ENCODE measurements at places on chromosomes 7 and 10.
A peak's percentile ranks its signal among the peaks of the same experiment; 100 is the strongest.

GRCh38 chr10:88979153-88979562 is 11.4 kb upstream of the FAS start:
- DNase-seq: no peak

DNA sequence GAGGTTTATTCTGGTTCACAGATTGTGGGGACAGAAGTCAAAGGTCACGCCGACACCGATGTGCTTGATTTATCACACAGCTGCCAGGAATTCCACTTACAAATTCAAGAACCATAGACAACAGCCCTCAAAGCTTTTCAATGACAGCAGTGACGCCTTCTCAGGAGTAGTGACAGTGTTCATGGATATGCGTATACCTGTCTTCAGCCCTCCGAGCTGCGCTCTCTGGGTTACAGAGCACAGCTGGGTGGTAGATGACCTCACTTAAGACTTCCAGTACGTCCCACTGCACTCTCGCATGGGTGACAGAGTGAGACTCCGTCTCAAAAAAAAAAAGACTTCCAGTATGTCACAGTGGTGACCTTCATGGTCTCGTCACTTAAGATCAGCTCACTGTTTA is 108.5 kb downstream of the TCERG1L start:
- no peak for DNase-seq

DNA sequence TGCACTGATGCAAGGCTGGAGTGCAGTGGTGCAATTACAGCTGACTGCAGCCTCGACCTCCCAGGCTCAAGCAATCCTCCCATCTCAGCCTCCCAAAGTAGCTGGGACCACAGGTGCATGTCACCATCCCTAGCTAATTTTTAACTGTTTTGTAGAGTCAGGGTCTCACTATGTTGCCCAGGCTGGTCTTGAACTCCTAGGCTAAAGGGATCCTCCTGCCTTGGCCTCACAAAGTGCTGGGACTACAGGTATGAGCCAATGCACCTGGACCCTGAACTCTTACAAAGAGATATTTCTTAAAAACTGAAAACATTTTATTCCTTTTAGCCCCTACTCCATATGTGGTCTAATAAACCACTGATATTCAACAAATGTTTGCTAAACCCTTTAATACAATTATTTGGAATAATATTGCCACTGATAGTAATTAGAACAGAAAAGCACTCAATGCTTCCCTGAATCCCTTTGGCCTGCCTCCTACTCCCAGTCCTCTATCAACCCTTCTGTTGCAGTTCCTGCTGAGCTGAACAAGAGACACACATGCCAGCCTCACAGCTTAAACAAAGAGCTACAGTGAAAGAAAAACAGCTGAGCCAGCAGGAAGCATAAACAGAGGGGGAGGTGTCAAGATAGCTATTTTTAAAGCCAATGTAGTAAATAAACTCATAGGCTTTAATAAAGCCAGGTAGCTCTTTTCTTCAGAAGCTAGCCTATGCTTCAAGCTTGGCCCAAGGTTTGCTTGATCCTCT is 7.0 kb upstream of the GNAI1 start:
- peak; percentile 37 for DNase-seq

DNA sequence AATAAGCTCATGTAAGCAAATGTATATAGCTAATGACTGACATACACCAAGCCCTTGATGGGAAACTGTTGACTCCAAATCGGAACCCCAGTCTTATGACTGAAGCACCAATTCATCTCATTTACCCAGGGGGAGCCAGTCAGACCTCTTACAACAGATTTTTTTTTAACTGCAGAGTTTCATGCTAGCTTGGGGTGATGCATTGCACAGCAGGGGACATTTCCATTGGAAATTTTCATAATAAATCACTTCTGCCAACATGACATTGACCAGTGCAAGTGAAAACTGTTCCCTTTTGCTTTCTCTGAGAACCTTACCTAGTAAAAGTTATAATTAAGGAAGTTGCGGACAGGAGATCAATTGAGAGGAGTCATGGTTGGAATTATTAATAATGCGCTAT is 137.0 kb upstream of the VWC2 start:
- no peak for DNase-seq

DNA sequence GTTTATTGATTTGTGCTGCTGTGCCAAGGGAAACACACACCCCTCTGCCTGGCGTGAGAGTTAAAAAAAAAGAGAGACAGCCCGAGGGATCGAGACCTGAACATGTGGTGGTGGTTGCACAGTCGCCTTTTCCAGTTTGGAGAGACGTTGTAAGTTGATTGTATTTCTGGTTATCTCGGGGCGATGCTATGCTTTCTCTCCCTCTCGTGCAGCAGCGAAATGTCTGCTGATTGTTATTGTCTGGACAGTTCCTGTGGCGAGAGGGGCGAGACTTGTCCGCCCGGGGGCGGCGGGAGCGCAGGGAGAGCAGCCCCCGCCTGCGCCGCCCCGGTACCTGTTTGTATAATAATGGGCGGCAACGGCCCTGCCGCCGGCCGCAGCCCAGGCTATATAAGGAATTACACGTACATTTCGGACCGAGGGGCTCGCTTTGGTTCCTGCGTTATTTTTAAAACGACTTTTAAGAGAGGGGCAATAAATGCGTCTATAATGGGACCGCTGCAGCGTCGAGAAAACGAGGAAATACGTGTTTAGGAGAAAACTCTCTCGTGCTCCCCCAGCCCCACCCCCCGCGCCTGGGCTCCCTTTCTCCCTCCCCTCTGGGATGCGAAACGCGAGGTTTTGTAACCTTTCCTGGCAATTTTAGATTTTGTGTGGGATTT is 1.7 kb downstream of the ZEB1 start:
- peak; percentile 43 for DNase-seq

DNA sequence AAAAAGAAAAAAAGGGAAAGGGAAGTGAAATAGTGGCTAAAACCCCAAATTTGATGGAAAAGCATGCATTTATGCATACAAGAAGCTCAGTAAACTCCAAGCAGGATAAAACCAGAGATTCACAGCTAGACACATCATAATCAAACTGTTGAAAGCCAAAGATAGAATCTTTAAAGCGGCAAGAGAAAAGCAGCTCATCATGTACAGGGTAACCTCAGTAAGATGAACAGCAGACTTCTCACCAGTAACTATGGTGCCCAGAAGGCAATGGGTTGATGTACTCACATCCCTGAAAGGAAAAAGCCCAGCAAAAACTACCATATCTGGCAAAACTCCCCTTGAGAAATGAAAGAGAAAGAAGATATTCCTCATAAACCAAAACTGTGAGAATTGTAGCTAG is 60.4 kb downstream of the TPST1 start:
- no peak for DNase-seq

- no peak for DNase-seq
Observed at GRCh38 chr10:124040451-124041188, 52.8 kb downstream of the CHST15 start.

DNA sequence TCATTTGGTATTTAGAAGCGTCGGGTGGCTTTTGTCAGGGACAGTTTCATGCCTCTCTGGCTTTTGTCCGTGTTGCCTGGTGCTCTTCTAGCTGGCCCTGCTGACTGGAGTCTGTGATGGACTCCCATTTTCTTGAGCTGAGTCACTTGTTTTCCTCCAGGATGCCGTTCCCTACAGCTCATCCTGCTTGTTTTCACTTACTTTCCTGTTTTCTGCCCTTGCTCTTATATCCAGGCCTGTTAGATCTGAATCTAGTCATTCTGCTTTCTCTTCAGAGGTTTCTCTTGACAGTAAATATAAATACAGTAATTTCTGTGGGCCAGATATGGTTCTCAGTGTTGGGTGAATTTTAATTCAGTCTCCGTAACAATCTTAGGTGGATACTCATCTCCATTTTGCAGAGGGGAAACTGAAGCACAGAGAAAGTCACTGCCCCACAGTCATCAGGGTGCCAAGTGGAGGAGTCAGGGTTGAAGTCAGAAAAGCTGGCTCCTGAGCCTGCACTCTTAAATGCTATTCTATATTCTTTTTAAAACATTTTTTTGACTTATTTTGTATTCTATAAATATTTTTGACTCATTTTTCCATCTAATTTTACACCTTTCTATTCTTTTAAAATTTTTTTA is 85.4 kb downstream of the CCNY start:
- DNase-seq: peak; percentile 54

DNA sequence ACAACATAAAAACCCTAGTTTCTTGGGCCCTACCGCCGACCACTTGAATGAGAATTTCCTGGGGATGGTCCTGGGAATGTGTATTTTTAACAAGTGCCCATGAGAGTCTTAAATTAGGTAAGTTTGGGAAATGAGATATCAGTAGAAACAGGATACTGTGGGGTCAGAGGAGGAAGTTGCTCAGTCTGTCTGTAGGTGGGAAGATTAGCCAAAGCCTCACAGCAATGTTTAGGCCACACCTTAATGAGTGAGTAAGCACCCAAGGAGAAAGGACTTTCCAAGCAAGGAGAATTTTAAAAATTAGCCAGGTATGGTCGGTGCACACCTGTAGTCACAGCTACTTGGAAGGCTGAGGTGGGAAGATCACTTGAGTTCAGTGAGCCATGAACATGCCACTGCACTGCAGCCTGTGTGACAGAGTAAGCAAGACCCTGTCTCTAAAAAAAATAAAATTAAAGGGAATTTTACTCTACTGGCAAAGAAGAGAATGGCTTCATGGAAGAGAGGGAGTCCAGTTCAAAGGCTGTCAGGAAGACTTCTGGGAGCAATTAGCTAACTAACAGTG is 31.9 kb downstream of the PAPSS2 start:
- DNase-seq: no peak

- DNase-seq: no peak
Observed at GRCh38 chr10:114374053-114374791, 30.1 kb downstream of the AFAP1L2 start.

DNA sequence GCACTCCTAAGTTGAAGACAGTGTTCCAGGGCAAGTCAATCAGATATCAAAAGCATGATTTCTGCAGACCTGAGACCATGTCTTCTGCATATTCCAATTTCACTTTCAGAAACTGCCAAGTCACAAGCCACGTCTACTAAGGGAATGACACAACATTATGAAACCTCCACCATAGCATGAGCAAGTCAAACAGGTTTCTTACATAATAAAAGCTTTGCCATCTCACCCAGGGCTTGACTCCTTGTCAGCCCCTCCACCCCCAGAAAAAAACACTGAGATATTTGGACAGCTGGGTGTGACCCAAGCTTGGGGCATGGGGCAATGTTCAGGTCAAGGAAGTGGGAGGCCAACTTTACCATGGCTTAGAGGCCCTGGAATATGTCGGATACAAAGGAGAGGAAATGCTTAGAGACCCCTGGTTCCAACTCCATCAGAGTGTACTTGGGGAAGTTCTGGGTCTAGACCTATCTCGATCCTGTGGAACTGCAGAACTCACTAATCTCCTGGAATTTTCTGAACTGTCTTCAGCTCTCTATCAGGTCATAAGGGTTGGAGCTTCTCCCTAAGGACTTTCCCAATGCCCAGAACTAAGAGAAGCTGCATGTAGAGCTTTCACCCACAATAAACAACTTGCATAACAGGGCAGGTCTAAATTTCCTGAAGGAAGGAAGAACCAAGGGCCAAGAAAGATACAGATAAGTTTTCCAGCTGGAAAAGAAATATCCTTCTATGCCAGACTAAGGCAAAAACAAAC is 80.6 kb upstream of the NAMPT start:
- no peak for DNase-seq

DNA sequence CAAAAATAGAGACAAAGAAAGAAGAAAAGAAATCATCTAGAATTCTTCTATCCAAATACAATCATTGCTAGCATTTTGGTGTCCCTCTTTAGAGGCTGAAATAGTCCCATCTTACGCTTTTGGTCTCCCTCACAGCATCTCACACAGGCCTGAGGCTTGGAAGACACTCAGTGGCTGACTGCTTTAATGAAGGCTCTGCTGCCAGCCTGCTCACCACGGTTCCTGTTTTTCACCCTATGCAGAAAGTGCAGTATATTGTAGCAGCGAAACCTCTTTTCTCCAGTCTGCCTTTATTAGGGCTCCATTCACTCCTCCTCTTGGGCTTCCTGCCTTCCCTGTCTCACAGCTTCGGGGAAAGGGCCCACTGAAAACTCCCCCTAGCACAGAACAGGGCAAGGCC is 102.2 kb downstream of the JCAD start:
- DNase-seq: no peak

- no peak for DNase-seq
Observed at GRCh38 chr7:50332241-50333165, 28.0 kb downstream of the IKZF1 start.

- DNase-seq: no peak
Observed at GRCh38 chr7:1707756-1708595, 37.9 kb downstream of the ELFN1 start.

DNA sequence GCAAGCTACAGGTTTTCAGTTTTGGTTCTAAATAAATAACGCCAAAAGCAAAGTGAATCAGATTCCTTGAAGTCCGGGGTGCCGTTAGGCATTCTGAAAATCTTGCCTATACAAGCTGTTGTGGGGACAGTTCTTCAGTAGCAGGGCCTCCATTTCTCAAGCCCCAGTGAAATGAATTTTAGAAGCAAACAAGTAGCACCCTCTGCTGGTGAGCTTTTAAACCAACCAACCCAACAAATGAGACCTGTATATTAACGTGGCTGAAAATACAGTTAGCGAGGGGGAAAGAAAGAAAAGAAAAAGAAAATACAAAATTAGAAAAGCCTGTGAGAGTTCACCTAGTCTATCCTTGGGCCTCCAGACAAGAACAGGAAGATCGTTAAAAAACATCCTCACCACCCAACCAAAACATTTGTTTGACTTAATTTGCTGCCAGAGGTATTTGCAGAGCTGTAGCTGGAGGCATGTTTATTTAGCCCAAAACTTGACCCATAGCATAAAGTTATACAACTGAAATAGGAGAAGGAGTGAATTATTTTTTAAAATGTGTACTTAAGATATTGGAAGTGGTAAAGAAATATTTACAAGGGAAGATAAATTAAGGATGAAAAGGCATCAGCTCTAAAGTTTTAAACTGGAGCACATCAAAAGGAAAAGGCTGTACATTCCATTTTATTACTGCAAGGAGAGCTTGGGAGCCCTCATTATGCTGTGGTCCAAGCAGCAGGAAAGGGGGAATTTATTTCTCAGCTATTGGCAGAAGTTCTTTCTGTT is 98.9 kb downstream of the DYNC1I1 start:
- peak; percentile 43 for DNase-seq

DNA sequence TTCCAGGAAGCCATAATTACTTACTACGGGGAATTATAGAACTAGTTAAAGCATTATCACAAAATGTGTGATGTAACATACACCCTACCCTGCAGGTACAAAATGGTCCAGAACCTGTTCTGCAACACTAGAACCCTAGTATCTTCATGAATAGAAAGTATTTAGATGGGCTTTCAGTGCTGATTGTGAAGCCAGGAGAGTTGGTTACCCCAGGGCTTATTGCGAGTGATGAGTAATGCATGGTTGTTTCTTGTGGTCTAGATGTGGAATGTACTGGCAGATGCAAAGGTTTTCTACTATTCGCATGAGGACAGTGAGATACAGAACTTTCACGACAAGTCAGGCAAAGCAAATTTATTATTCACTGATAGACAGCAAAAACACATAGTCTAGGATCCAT is 33.6 kb upstream of the AGR3 start:
- no peak for DNase-seq

GRCh38 chr10:118102121-118102520 is 55.4 kb upstream of the RAB11FIP2 start:
- DNase-seq: no peak

GRCh38 chr7:26046878-26047277 is 105.1 kb upstream of the NFE2L3 start:
- no peak for DNase-seq
